ENCODE measurements at places on chromosomes 5 and 9.

GRCh38 chr5:173764332-173765028, 123.7 kb upstream of the CPEB4 start:
- no peak for DNase-seq

- DNase-seq: no peak
Observed at GRCh38 chr9:131574730-131575640, 29.7 kb downstream of the PRRT1B start.

- DNase-seq: no peak
Observed at GRCh38 chr9:117095081-117095480, 319.8 kb downstream of the ASTN2 start.

DNA sequence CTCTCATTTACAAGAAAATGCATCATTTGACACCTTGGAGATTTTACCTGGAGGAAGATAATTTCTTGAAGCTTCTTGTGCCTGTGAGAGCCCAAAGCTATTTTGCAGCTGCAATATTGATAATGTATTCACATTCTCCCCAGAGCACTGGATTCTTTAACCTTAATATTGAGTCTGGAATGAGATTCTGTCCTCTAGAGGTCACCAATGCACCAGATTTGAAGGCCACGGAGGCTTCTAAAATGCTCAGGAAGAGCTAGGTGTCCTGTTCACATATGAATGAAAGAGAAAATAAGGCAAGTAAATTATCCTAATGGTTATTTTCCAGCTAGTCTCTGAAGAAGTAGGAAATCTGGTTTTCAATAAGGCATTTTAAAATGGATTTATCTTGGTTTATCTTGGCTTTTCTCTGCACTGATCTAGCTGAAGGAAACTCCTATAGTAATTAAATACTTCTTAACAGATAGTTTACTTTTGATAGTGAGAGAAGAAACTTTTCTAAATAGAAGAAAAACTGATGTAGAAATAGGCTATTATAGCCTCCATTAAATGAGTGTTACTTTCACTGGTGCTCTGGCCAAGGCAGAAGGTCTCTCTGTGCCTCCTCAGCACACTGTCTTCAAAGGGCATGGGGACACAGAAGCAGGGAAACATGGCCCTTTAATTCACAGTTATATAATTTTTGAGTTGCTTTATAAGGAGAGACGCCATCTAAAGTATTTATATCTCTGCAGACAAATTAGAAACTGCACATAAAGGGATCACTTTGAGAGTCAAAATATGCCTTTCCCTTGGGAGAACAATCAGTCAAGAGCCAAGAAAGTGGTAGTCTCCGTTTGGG, 297.0 kb upstream of the ACTBL2 start:
- DNase-seq: peak; percentile 27

DNA sequence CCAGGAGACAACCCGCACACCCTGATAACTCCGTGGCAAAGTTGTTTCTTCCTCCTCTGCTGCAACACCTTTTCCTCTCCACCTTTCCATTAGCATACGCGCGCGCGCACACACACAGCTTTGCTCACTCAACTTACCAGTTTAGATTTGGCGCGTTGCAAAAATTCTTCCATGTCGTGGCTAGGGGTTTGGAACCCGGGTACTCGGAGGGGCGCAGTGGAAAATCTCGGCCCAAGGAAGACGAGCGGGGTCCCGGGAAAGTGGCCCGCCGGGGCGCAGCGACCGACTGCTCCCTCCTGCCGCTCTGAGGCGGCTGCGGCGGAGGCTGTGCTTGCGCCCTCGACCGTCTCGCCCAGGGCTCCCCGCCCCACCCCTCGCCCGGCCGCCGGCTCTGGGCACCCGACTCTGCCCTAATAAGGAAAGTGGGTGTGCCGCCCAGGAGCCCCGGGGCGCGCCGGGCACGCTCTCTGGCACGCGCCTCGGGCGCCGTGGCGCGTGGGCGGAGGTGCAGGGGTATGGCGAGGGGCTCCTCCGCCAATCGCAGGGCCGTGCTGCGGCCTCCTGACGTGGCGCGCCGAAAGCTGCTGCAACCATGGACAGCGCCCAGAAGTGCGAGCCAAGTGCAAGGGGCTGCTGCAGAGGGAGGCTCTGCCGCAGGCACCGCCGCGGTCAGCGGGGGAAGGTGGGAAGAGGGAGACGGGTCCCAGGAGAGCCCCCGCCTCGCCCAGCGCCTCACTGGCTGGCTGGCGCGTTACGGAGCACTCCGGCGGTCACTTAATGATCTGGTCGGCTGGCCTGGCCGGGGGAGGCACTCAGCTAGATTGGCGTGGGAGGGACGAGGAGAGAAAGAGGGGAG, at the start of gene PRUNE2:
TSS of gene PRUNE2 (minus strand) at position 324 of the 856 bp plus-strand sequence. CDS start at position 173, 151 bp downstream.
- peak; percentile 44 for DNase-seq

DNA sequence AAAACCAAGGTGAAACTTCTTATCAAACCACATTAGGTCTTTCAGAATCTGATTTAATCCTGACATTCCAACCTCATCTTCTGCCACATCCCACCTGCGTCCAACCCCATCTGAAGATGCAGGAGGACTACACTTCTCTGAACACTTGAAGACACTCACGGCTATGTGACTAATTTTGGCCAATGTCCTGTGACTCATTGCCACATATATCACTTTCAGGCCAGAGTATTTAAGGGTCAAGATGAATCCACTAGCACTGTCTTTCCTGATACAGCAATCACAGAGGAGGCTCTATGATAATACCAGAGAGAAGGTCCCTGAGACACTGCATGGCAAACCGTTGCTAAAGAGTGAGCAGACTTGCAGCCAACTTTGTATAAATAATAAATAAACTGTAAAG, 323.4 kb downstream of the NR2F1-AS1 start:
- DNase-seq: no peak

DNA sequence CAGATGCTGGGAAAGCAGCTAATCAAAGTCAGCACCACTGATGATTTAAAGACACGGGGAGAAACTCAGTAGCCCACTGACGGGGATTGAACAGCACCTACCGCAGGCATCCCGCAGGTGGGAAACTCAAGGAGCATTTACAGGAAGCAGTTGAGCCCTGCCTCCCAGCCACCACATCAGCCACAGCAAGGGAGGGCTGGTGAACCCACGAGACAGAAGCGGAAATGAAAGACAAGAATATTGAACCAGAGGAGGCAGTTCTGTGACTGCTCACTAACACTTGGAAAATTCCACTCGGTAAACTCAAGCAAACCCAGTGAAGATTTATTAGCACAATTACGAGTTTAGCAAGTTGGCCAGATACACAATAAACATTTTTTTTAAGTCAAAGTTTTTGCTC, 10.6 kb upstream of the FAM163B start:
- no peak for DNase-seq

DNA sequence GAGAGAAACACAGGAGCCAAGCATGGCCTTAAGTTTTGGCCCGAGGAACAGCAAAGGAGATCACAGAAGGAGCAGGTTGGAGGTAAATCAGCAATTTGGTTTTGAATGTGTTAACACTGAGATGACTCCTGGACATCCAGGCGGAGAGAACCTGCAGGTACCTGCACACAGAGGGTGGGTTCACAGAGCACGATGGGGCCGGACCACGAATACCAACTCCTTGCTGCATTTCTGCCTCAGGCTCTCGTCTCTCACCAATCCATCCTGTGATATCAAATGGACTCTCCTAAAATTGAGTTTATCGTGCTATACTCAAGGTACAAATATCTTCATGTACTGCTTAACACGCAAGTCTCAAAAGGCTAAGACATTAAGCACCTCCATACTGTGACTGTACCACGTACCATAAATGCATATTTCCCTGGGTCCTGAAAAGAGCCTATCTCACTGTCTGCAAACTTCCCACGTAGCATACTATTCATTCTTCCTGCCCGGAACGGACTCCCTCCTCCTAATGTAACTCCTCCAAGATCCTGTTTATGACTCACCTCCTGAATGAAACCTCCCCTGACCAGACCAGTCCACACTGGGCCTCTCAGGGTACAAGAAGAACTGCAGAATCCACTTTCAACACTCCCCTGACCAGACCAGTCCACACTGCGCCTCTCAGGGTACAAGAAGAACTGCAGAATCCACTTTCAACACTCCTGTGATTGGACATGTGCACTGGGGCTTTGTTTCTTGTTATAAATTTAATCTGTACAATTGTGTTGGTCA, 380.8 kb upstream of the RFX3 start:
- no peak for DNase-seq

GRCh38 chr5:38751103-38751502, 94.7 kb upstream of the OSMR start:
- no peak for DNase-seq

- DNase-seq: no peak
Observed at GRCh38 chr5:107395632-107396350, 274.9 kb downstream of the EFNA5 start.

DNA sequence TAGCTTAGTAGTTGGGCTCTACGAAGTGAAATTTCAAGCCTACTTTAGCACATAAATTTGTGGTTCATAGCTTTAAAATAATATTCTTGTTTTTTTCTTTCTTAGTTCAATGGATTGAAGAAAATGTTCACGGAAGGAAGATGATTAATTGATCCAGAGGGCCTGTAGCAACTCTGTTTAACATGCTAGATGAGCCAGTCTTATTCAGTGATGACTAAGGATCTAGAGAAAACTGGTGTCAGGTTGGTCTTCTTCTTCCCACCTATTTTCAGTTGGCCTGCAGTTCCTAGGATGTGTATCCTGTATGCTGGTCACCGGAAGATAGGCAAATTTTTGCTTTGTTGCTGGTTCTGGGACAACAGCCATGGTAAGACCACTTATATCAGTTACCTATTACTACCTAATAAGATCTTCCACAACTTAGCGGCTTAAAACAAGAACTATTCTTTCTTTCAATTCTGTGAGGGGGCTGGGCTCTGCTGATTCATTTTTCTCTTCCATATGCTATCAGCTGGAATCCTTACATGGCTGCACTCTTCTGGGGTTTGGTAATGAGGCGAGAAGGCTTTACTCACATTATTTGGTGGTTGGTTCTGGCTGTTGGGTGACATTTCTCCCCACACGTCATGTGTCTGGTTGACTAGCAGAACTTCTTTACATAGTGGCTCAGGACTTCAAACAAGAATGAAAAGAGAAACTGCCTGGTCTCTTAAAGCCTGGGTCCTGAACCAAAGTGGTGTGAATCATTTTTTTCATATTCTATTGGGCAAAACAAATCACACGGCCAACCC, 182.7 kb upstream of the ACTBL2 start:
- no peak for DNase-seq

DNA sequence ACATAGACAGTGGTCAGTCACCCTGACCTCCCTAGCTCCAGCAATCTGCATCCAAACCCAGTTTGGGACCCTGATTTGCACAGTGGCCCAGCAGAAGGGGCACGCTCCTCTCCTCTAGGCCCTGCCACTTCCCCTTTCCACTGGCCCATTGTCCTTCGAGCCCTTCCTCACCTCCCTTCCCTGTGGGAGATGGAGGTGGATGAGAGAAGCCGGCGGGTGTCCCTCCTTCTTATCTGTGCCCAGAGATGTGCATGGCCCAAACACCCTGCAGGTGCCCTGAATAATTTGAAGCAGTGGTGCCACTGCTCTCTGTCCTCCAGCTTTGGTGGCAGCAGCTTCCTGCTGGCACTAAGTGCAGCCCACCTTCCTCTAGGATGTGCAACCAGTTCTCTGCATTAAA, 140.0 kb downstream of the BARX1 start:
- no peak for DNase-seq

GRCh38 chr5:172973931-172974330, 9.6 kb upstream of the ATP6V0E1 start:
- DNase-seq: no peak

GRCh38 chr9:109510506-109510905, 12.4 kb upstream of the PTPN3 start:
- no peak for DNase-seq

- no peak for DNase-seq
Observed at GRCh38 chr5:80799041-80799440, 144.3 kb upstream of the DHFR start.

DNA sequence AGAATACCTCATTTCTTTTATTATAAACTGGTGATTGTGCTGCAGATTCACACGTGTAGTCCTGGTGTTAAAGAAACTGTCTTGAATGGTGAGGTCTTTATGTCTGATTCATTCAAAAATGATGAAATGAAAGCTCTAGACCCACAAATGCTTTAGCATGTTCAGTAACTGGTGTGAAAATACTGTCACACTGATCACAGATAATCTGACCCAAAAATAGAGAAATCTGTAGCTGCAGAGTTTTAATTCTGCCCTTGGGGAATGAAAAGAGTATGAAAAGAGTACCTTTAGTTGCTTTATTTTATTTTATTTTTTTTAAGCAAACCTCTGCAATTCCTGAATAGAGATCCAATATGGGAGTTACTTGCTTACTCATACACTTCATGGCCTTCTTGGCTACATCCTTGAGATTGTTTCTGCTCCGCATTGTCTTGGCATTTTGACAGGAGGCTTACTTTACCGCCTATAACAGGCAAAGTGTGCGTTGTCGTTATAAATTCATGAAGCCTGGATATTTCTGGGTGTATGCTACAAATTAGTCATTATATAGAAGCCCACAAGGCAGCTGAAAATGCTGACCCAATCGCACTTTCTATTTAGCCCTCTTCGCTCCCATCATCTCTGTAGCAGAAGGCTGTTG, 2.7 kb downstream of the RGMB start:
- DNase-seq: no peak

GRCh38 chr5:142636093-142636492, 49.8 kb downstream of the FGF1 start:
- no peak for DNase-seq

DNA sequence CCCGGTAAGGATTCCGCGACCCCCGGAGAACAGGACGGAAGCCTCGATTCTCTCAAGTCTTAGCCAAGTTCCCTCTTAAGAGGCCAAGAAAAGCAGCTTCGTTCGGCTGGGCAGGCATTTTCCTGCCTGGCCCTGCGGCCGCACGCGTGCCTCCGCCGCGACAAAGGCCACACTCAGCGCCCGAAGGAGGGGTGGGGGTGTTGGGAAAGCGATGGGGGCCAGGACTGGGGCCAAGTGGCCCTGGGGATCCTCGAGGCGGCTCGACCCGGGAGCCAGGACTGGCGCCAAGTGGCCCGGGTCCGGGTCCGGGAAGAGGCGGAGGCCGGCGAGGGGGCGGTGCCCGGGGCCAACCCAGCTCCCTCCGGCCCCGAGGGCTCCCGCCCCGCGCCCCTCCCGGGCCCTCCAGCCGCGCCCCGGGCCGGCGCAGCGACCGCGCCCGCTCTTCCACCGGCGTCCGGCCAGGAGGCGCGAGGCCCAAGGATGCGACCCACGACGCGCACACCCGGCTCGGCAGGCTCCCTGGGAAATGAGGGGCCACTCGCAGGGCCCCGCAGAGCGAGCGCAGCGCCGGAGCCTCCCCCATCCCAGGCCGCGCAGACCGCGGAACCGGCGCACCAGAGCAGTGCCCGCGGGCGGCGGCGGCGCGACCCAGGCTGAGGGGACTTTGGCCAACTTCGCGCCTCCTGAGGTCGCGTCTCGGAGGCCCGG, 756 bp downstream of the VAV2 start:
- DNase-seq: no peak

GRCh38 chr5:39785410-39785809, 360.6 kb upstream of the DAB2 start:
- no peak for DNase-seq
